ENCODE measurements at places on chromosomes 3 and 15.

- DNase-seq, result no peak
These were observed 186.9 kb upstream of the CRBN start for GRCh38 chr3:3366386-3366785.

DNA sequence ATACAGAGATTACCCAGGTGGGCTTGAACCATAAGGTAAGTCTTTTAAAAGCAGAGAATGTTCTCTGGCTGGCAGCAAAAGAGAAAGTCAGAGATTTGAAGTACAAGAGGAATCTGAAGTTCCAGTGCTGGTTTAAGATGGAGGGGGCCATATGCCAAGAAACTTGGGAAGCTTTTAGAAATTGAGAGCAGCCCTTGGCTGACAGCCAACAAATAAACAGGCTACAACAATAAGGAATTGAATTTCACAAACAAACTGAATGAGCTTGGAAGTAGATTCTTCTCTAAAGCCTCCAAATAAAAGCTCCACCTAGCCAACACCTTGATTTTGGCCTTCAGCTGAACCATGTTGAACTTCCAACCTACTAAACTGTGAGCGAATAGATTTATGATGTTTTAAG lies 85.7 kb downstream of the TRIM42 start:
- no peak for DNase-seq

GRCh38 chr15:51298620-51299019 lies 39.8 kb downstream of the CYP19A1 start:
- no peak for DNase-seq

DNA sequence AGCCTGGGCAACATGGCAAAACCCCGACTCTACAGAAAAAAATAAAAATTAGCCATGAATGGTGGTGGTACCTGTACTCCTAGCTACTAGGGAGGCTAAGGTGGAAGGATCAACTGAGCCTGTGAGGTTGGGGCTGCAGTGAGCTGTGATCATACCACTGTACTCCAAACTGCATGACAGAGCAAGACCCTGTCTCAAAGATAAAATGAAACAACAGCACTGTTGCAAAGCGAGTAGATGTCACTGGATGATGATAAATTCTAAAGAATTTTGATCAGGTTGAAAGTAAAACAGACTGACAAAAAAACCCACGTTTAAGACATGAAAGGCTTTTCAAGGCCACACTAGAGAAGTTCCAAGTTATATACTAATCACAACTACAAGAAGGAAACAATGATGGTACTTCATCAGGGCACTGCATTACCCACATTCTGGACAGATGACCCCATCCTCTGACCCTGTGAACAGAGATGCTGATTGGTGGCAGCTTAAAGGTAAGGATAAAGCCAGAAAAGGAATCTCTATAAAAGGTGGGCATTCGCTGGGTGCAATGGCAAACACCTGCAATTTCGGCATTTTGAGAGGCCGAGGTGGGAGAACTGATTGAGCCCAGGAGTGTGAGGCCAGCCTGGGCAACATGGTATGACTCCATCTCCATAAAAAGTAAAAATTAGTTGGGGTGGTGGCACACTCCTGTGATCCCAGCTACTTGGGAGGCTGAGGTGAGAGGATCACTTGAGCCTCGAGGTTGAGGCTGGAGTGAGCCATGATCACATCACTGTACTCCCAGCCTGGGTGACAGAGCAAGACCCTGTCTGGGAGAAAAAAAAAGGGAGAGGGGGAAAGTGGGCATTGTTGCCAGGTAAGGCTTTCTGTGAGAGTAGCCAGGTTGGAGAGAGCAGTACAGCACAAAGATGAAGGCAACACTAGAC lies 59.2 kb downstream of the TBL1XR1 start:
- DNase-seq, result no peak

DNA sequence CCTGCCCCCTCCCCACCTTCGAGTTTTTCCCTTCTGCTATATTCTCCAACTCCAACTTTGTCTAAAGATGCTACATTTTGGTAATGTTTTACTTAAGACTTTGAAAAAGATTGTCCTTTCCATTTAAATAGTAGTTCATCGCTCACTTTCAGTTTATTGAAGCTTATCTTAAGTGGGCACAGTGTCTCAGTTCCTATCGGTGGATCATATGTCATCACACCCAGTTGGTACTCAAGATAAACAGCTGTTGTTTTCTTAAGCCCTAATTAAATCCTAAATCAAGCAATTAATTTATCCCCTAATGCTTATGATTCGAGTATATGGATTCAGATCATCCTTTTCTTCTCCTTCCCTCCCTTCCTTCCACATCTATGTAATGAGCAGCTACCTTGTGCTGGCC lies 210.7 kb downstream of the TLE3 start:
- no peak for DNase-seq

- DNase-seq, result no peak
These were observed 67.5 kb downstream of the ARIH1 start for GRCh38 chr15:72541674-72542073.

DNA sequence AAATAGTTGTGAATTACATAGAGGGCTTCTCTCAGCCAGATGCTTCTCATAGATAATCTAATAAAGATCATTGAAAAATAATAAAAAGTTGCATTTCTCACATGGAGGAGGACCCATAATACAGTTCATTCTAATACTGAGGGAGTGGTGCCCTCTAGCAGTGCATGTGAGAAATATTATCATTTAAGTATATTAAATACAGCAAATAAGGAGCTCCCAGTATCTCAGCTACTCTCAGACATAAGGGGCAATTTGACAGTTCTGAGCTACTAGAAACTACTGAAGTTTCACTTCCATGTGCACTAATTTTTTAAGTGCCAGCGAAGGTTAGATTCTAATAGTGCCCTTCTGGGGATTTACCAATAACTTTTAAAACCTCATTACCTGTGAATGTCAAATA lies 188.3 kb downstream of the IL5RA start:
- no peak for DNase-seq

DNA sequence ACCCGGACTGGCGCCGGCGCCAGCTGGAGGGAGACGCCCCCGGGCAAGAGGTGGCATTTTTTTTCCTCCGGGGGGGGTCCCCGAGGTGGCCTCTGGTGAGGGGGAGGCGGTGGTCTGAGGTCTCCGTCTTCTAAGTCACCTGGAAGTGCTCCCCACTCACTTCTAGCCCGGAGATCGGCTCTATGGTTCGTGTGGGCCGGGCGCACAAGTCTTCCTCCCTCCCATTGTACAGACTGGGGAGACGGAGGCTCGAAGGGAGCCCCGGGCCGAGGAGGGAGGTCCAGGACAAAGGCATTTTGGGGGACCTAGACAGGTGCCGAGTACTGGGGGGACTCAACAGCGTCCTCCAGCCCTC lies 4.4 kb downstream of the GATA2 start:
- no peak for DNase-seq

GRCh38 chr3:187323091-187323490 lies 31.6 kb upstream of the MASP1 start:
- DNase-seq, result no peak

DNA sequence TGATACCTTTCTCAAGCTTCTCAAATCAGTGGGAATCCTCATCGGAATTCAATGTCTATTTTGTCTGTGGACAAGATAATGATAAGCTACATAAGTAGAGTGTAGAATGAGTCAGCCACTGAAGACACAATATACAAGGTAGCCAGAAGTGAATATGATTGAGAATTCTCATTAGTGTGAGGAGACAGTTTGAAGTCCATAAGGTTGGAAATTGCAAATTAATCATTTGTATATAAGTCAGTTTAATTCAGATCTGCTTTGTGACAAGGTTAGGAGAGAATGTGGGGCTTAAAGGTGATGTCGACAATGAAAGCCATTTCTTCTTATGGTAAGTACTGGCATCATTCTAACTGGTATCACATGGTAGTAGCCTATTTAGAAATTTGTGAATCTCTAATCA lies 4.2 kb downstream of the ARPP21 start:
- DNase-seq, result no peak

GRCh38 chr3:50164481-50164880 lies 9.4 kb downstream of the SEMA3F start:
- no peak for DNase-seq

GRCh38 chr3:72720566-72720965 lies 127.7 kb downstream of the SHQ1 start:
- DNase-seq, result no peak

DNA sequence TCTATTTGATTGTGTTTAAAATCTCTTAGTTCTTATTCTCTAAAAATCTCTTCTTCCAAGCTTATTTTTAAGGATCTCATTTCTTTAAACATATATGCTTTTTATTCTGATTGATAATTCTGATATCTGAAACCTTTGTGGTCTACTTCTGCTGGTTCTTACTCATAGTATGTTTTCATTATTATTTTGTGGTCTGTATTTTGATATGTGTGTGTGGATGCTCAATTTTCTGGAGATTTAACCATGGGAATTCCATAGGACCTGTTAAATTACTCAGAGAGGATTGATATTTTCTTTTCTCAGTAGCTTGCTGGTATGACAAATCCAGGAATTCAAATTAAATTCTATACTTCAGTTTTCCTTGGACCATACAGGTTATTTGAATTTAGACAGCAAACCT lies 14.7 kb upstream of the HHLA2 start:
- DNase-seq, result no peak

- no peak for DNase-seq
These were observed 249.7 kb upstream of the CNTN4 start for GRCh38 chr3:1848935-1849334.

DNA sequence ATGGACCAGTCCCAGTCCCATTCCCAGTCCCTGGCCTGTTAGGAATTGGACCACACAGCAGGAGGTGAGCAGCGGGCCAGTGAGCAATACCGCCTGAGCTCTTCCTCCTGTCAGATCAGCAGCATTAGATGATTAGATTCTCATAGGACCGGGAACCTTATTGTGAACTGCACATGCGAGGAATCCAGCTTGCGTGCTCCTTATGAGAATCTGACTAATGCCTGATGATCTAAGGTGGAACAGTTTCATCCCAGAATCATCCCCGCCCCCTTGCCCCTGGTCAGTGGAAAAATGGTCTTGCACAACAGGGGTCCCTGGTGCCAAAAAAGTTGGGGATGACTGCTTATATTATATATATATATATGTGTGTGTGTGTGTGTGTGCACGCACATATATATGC lies 63.1 kb downstream of the IFT57 start:
- DNase-seq, result no peak

- no peak for DNase-seq
These were observed 8.1 kb downstream of the GOLGA6L2 start for GRCh38 chr15:23438816-23439466.

- DNase-seq, result no peak
These were observed 442.5 kb downstream of the EPHB1 start for GRCh38 chr3:135237371-135238143.
